ENCODE measurements at places on chromosomes 7 and 10.

GRCh38 chr10:87915406-87915805 lies 52.0 kb downstream of the PTEN start:
- DNase-seq = no peak

GRCh38 chr7:127654404-127655394 lies 2.7 kb downstream of the SND1 start:
- peak; percentile 52 for DNase-seq

DNA sequence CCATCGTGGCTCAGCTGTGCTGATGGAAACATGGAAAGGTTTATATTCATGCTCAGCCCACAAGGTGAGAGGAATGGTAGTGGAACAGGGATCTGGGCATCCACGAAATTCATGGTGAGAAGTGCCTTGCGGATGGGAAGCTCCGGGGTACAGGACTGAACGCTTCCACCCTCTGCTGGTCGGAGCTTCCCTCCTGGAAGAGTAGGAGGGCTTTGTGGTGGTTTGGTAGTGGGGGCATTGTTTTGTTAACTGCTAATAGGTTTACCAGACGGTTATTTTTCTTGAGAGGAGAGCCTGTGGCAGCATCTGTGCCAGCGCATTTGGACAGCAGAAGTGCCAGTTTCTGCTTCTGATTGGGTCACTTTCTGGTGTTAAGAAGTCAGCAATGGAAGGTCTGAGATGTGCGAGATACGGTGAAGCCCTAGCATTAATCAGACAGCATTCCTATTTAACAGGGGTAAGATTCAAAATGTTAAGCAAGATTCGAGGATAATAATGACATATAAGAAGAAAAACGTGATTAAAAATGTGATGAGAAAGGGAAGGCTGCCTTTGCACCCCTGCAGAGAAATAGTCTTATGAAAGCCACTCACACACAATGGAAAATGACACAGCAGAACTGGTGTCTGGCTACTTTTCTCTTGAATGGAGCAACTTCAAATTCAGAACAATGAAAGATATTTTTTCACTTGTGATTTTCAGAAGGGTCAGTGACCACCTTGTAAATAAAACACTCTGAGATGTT lies 17.7 kb downstream of the ABCA13 start:
- DNase-seq = no peak

DNA sequence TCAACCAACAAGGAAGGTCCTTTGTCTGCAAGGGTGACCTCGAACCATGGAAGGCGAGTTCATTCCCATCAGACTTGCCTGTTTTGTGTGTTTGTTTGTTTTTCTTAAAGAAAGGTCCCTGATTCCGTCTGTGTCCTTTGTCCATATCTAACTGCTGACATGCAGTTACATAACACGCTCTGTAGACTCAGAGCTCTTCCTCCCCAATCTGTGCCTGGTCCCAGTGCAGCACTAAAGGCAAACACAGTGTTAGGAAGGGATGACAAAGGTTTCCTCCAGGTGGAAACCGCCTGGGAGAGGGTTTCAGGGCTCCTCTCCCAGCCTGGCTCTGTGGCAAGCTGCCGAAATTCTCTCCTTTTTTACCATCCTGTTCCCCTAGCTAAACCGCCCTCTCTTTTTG lies 13.4 kb downstream of the JCAD start:
- no peak for DNase-seq

DNA sequence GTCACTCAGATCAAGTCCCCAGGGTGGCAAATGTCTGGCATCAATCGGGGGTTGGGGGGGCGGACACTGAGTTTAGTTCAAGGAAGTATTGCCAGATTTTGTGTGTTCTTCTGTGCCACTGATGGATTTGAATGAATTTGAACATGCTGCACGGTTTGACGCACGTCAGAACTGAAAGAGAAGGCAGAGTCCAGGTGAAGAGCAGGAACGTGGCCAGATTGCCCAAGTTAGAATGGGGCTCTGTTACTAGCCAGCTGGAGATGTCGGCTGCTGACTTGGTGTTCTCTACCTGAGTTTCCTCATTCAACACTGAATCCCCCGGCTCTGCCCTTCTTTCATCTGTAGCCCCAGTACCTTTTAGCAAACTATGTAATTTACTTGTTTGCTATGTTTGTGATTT lies 180.2 kb downstream of the PRKCQ start:
- DNase-seq = no peak

GRCh38 chr7:41762641-41763040 lies 59.8 kb upstream of the INHBA start:
- DNase-seq = no peak

GRCh38 chr10:33293531-33294170 lies 40.8 kb downstream of the NRP1 start:
- no peak for DNase-seq

DNA sequence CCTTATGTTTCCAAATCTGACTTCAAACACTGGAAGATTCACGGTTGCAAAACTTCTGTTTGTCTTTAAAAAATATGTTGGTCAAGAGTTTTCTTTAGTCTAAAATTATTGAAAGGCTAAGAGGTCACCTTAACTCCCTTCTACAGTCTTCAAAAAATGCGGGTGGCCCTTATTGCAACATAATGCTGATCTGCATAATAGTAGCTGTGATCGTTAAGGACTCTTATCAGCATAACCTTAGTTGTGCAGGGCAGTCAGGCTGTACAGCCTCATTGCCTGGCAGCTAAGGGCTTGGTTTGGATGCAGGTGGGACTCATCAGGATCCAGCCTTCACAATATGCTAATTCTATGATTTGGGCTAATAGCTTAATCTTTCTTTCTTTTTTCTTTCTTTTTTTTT lies 15.0 kb downstream of the KIAA1217 start:
- DNase-seq = no peak

DNA sequence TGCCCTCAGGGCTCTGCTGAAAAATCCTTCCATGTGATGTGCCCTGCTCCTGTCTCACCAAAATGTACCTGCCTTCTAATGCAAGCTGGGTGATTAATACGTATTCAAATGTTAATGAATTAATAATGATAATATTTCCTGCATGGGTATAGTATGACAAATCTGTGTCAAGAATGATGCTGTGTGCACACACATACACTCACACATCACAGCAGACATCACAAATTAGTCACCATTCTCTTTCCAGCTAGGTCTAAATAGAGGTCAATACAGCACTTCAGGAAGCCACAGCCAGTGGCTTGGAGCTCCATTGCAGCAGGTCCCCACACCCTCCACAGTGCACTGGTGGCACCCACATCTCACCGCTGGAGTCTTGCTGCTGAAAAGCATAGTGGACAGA lies 681.2 kb upstream of the NRP1 start:
- DNase-seq = no peak

DNA sequence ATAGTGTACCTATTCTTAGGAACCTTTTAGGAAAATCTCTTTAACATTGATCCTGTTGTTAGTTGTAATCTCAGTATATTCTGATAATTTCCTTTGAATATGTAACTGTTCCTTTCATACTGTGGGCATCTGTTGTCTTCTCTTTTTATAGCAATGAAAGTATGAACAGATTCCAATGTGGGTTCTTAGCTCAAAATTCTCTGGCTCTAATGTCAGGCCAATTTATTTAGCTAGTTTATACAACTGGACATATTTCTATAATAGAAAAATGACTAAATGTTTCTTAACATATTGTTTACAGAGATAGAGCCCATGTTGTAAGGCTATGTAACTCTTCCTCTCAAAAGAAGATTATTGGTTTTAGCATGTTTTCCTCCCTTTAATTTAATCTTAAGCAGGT lies 363.2 kb downstream of the AUTS2 start:
- DNase-seq = no peak

DNA sequence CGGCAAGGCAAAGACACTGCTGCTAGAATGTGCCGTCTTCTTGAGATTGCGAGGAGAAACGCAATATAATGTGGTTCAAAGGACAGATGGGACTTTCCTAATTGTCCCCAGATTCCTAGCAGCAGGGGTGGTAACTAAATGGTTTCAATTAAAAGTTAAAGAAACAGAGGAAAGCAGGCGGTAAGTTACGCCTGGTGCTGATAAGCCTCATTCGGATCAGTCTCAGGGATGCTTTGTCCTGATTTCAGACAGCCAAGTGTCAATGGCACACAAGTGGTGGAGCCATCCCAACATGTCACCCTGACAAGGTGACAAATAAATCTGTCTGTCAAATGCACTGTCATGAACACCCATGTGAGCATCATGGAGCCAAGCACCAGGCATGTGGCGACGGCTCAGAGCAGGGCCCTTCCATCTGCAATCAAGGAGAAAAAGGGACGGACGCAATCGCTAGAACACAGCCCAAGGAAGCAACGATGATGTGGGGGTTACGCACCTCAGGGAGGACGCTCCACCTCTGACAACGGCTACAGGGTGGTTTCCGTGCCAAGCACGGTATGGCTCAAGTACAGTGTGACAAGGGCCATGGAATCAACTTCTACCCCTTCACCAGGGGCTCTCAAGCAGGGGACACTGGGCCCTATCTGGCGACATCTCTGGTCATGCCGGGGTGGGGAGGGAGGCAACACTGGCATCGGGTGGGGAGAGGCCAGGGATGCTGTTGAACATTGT lies 66.2 kb downstream of the CTBP2 start:
- DNase-seq = no peak

- DNase-seq = no peak
Measured at GRCh38 chr7:30366606-30367005, 82.2 kb downstream of the ZNRF2 start.

GRCh38 chr7:3192669-3193068 lies 108.4 kb upstream of the SDK1 start:
- DNase-seq = no peak

GRCh38 chr7:78635026-78635793 lies 818.3 kb downstream of the MAGI2 start:
- no peak for DNase-seq

DNA sequence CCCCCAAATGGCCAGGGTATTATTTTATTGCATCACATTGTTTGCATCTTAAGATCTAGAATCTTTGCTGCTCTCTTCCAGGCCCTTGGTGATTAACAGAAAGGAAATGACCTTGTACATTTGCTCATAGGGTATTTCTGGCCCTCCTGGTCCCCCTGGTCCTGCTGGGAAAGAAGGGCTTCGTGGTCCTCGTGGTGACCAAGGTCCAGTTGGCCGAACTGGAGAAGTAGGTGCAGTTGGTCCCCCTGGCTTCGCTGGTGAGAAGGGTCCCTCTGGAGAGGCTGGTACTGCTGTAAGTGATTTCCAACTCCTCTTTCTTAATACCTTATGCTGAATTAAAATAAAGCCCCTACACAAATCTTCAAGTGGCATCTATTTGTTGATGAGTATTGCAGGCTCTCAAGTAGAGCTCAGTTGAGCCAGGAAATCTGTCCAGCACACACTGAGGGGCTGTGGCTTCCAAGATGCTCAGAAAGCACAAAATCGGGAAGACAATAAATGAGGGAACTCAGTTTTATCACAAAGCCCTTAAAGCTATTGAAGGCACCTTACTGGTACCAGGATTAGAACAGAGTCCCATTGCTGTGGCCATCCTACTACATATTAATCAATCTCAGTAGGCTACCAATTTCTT lies 28.2 kb downstream of the COL1A2 start:
- no peak for DNase-seq

GRCh38 chr7:140084972-140085371 lies 22.2 kb upstream of the PARP12 start:
- peak; percentile 72 for DNase-seq

DNA sequence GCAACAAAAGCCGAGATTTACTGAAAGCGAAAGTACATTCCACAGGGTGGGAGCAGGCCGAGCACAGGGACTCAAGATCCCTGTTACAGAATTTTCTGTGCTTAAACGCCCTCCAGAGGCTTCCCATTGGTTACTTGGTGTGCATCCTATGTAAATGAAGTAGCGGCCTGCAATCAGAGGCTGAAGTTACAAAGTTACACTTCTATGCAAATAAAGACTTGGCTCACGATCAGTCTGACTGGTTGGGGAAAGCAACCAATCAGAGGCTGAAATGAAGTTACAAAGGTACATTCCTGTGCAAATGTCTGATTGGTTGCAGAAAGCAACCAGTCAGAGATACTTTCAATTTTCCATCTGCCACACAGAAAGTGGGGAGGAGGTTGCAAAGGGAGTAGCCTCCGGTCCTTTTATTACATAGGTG lies 4.1 kb downstream of the ACBD7 start:
- DNase-seq = no peak

- DNase-seq = no peak
Measured at GRCh38 chr7:40230101-40230500, 95.3 kb downstream of the SUGCT start.

- peak; percentile 92 for DNase-seq
Measured at GRCh38 chr10:103197174-103197573, 4.1 kb upstream of the NT5C2 start.

DNA sequence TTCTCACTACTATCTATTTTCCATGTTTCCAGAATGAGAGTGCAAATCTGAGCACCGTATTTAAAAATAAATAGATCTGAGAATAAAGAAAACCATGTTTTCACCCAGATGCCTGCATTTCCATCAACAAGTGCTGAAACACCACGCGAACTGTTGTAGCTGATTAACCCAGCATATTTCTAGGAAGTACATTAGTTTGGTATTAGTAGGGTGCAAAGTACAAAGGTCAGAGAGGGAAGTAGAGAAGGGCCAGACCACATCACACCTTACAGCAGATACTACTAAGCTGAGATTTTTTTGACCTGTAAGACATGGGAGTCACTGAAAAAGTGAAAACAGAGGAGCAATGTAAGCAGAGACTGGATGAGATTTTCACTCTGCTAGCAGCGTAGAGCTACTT lies 181.3 kb downstream of the IMMP2L start:
- DNase-seq = no peak

- DNase-seq = no peak
Measured at GRCh38 chr10:26770069-26770468, 72.6 kb downstream of the PDSS1 start.

Data from NB4 (cell line).